ENCODE measurements at places on chromosomes 16 and 17.

GRCh38 chr16:8950580-8951077 is 13.1 kb downstream of the USP7 start:
- DNase-seq, result no peak

GRCh38 chr17:75848523-75849278 is 4.5 kb upstream of the UNC13D start:
- DNase-seq, result peak; percentile 58

GRCh38 chr16:23504453-23505179 is 5.7 kb downstream of the GGA2 start:
- DNase-seq, result peak; percentile 49

DNA sequence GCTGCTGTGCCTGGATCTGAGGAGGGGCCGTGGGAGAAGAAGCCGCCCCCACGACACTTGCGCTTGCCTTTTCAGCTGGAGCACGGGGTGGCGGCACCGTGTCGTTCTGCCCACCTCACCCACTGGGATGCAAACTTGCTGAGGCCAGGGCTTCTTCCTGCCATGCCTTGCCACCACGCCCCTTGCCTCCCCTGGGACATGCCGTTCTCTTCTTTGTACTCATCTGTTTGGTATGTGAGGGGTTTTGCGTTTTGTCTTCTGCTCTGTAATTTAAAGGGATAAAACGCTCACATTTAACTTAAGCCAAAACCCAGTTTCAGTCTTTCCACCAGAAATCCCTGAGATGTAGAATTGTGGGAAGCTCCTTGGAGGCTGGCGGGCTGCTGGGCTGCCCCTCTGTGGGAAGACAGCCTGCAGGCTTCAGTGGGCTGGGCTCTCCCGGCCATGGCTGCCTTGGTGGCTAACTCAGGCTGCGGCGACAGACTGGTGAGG is 180.2 kb downstream of the RPTOR start:
- DNase-seq, result no peak

- DNase-seq, result no peak
Measured at GRCh38 chr17:10797476-10798328, 6.2 kb downstream of the TMEM238L start.

- no peak for DNase-seq
Measured at GRCh38 chr17:4003131-4003500, 38.9 kb upstream of the ATP2A3 start.

GRCh38 chr16:79379095-79379494 is 221.4 kb downstream of the MAF start:
- no peak for DNase-seq

GRCh38 chr17:3814361-3814760 is 13.4 kb upstream of the ITGAE start:
- DNase-seq, result no peak

- no peak for DNase-seq
Measured at GRCh38 chr16:55662644-55663031, 6.8 kb downstream of the SLC6A2 start.

DNA sequence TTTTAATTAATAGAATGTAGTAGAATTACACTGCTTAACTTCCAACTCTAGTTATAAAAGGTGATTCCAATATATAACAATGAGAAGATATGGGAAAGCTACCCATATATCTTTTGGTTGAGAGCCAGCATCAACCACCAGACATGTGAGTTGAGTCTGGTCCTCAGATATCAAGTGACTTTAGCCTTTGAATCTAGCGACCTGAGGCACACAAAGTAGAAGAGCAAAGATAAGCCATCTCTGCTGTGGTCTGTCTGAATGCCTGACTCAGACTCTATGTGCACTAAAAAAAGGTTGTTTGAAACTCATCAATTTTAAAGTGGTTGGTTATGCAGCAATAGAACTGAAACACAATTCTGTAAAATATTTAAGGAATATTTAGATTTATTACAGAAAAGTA is 492.5 kb upstream of the SOX9 start:
- peak; percentile 21 for DNase-seq

- DNase-seq, result no peak
Measured at GRCh38 chr16:87250431-87250960, 66.7 kb downstream of the C16orf95 start.

- no peak for DNase-seq
Measured at GRCh38 chr17:978103-979093, 1.2 kb downstream of the NXN start.

- DNase-seq, result no peak
Measured at GRCh38 chr16:15647294-15648014, 2.6 kb upstream of the NDE1 start.

DNA sequence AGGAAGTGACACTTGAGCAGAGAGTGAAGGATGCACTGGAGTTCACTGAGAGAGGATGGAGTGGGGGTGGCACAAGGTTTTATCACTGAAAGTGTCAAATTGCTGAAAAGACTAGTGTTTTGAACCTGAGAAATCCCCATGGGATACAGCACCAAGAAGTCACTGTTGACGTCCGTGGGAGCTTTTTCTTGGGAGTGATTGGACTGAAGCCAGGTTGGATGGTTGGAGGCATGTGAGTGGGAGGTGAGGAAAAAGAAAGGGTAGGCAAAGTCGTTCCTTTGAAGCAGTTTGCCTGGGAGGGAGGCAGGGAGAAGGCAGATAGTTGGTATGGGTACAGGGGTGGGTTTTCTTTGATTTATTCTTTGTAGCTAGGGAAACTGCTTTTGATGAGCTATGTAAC is 39.9 kb upstream of the SDK2 start:
- DNase-seq, result no peak

GRCh38 chr16:23901178-23902033 is 65.6 kb downstream of the PRKCB start:
- no peak for DNase-seq

- DNase-seq, result no peak
Measured at GRCh38 chr16:13070268-13070667, 168.9 kb downstream of the SHISA9 start.
